ENCODE measurements at places on chromosomes 3 and 15.

DNA sequence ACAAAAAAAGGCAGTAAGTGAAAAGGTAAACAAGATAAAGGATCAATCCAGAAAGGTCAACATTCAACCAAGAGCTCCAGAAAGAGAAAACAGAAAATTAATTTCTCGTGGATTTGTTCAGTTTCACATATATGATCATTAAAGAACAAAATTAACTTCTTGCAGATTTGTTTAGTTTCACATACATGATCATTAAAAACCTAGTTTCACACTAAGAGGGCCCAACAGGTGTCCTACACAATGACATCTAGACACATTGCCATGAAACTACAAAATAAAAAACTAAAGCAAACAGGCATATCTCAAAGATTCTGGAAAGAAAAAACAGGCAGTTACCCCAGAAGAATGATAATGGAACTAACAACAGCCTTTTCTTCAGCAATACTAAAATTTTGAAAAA lies 22.1 kb downstream of the PHC3 start:
- no peak for DNase-seq

DNA sequence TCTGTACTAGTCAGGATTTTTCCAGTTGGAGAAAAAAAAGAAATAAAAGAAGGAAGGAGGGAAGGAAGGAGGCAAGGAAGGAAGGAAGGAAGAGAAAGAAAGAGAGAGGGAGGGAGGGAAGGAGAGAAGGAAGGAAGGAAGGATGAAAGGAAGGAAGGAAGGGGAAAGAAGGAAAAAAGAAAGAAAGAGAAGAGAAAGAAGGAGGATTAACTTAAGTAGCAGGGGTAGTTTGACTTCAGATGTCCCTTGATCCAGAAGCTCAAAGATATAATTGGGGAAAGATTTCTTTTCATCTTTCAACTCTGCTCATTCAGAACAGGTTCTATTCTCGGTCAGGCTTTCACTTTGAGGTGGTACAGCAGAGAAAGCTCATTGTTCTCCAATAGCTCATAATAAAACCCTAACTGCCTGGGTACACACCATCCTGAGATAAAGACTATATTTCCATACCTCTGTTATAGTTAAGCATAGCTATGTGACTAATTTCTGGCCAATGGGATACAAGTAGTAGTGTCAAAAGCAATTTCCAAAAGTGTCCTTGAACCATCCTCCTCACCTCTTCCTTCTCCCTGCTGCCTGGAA lies 23.5 kb upstream of the STT3B start:
- no peak for DNase-seq

- peak; percentile 89 for DNase-seq
Observed at GRCh38 chr15:52440414-52440813, 88.3 kb downstream of the MYO5A start.

- DNase-seq, result peak; percentile 92
Observed at GRCh38 chr3:36969540-36970432, 23.1 kb downstream of the EPM2AIP1 start.

- peak; percentile 73 for DNase-seq
Observed at GRCh38 chr3:188695241-188695640, 476.5 kb upstream of the TPRG1 start.

DNA sequence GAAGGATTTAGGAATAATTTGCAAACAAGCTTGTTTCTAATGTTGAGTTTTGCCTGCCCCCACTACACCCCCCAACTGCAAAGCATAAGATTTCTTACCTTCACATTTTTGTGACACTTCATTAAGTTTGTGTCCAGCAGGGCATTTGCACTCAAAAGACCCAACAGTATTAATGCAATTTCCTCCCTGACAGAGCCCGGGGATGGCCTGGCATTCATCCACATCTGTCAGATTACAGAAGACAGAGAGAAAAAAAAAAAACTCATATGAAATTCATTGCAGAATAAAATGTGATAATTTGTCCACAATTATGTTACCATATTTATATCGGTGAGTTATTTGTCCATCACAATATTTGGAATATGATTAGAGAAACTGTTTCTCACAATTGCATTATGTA lies 111.5 kb downstream of the FBN1 start:
- no peak for DNase-seq

- peak; percentile 70 for DNase-seq
Observed at GRCh38 chr3:50192689-50193141, 1.3 kb downstream of the GNAT1 start.

DNA sequence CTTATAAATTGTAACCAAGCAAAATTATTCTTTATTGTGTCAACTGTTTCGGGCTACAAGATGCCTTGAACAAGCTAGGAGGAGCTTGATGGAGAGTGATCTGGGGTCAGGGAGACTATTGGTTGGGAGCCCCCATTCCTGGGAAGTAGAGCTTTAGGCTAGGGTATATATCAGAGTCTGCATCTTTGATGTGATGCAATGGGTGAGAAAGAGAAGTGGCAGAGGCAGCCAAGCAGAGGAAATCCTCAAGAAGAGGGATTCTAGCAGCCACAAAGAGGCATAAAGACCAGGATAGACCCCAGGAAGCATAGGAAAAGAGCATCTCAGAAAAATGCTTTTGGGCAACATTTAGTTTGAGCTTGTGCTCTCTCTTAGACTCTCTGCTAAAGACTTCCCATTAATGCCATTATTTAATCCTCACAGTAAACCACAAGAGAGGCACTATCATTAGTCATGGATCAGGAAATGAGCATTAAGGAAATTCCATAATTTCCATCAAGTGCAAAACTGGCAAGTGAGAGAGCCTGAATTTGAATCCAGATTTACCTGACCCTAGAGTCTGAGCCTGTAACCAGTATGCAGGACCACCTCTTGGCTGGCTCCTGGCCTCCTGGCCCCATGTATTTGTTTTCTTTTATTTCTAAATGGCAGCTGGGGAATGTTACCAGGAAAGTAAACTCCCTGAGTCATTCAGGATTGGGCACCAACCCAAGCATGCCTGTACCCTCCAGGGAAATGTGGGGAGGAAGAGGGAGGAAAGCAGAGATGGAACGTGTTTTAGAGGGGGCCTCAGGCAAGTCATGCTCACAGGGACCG lies 118.7 kb downstream of the RPL22L1 start:
- DNase-seq, result peak; percentile 79

GRCh38 chr3:78277801-78278200 lies 1237.9 kb downstream of the ROBO2 start:
- DNase-seq, result no peak

DNA sequence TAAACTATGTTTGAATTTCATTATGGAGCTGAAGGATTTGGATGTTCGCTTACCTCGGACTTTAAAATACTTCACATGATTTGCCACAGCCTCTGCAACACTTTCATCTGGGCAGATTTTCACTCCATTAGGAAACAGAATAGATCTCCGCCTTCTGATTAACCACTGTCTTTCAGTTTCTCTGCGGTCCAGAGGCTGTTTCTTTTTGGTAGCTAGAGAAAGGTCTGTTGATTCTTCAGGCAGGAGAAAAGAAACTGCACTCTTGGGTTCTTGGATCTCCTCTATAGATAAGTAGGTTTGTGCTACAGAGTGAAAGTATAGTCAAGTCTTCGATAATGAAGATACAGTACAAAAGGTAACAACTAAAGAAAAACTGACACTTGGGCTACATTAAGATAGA lies 844 bp downstream of the IMPG2 start:
- no peak for DNase-seq

Measured in epithelial cell of esophagus (primary cell).